Activated naive CD4-positive, alpha-beta T cell treated with anti-CD3 and anti-CD28 coated beads for 36 hours (primary cell): ENCODE measurements at places on chromosomes 11 and 22. TPM values are rescaled to one million over a fixed set of nuclear protein-coding genes. Genes with fewer than 3 reads are reported as not detected.

DNA sequence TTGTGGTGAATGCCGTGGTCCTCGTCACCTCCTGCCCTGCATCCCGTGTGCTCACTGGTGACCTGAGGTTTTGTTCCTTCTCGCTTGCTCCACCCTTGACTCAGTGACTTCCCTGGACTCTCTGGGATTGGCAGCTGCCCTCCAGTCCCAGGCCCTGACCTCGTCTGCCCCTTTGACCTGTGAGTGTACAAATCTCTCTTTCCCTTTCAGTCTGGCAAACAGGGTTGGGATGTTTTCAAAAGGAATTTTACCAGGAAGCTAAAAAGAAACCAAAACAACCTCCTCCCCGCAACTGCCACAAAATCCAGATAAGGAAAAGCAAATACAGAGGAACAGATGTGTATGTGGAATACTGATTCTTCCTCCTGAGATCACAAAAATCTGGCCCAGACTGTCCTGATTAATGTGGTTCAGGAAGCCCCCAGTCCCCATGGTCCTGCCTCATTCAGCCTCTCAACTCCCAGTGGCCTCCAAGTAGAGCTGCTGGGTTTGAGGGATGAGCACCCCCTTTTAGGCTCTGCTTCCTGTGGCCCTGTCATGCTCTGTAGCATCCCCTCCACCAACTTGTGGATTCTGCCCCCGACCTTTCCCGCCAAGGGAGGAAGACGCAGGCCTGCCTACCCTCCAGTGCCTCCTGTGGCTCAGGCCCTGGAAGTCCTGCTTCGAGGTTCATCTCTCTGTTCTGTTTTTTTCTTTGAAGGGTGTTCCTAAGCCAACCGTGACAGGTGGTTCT lies 15.2 kb downstream of the ROBO4 start:
- H3K4me3 ChIP-seq: no peak overlapping the region
- H3K4me1 ChIP-seq: peaks cover 10% of the 10 kb centered on the region
- no peak overlapping the region for H3K27ac ChIP-seq
- H3K27me3 ChIP-seq: peaks cover 2% of the 10 kb centered on the region

GRCh38 chr11:118615976-118616371 lies 8.6 kb downstream of the PHLDB1 start:
- H3K36me3 ChIP-seq: no peaks in the 10 kb centered on the region
- peaks cover 13% of the 10 kb centered on the region for H3K4me1 ChIP-seq
- H3K4me3 ChIP-seq: no peak overlapping the region

DNA sequence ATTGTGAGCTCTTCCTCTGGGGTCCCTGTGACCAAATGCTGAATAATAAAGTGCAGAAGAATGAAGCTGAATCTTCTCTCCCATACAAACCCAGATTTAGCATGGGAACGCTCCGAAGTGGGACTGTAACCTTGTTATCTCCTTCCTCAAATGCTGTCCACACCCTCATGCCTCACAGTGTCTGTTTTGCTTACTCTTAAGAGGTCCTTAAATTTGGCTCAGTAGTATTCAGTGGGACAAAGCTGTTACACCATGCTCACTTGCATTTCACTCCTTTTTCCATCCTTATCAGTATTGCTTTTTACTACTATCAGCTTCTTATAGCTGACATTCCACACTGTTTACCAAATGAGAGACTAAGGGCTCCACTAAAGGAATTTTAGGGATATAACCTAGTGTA lies 13.8 kb upstream of the AMOTL1 start:
- no peak for DNase-seq
- H3K36me3 ChIP-seq: no peaks in the 10 kb centered on the region
- peaks cover 13% of the 10 kb centered on the region for H3K27me3 ChIP-seq
- no peak overlapping the region for H3K27ac ChIP-seq
- H3K4me1 ChIP-seq: no peaks in the 10 kb centered on the region

DNA sequence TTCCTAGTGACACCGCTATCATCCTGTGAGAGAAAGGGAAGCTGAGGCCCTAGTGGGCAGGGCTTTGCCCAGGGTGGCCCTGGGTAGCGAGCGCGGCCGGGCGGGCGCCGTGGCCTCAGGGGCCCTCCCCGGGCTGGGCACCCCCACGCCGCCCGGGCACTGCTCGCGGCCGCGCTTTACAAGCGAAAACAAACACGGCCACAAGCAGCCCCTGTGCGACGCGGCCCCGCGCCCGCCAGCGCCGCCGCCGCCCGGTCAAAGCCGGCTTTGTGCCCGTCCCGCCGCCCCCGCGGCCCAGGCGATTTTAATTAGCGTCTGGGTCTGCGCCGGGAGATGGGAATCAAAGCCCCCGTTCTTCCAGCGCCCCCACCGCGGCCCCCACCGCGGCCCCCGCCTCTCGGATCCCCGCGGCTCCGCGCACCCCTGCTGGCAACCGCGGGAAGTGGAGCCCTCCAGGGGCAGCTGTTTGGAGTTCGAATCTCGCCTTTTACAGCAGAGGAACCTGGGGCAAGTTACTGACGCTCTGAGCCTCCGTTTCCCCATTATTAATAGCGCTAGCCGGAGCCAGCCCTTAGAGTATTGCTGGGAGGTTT lies 47.9 kb downstream of the CHRDL2 start:
- no peaks in the 10 kb centered on the region for H3K36me3 ChIP-seq
- peaks cover 19% of the 10 kb centered on the region for H3K27me3 ChIP-seq
- no peak overlapping the region for H3K4me3 ChIP-seq
- H3K27ac ChIP-seq: no peak overlapping the region
- peaks cover 2% of the 10 kb centered on the region for H3K4me1 ChIP-seq

DNA sequence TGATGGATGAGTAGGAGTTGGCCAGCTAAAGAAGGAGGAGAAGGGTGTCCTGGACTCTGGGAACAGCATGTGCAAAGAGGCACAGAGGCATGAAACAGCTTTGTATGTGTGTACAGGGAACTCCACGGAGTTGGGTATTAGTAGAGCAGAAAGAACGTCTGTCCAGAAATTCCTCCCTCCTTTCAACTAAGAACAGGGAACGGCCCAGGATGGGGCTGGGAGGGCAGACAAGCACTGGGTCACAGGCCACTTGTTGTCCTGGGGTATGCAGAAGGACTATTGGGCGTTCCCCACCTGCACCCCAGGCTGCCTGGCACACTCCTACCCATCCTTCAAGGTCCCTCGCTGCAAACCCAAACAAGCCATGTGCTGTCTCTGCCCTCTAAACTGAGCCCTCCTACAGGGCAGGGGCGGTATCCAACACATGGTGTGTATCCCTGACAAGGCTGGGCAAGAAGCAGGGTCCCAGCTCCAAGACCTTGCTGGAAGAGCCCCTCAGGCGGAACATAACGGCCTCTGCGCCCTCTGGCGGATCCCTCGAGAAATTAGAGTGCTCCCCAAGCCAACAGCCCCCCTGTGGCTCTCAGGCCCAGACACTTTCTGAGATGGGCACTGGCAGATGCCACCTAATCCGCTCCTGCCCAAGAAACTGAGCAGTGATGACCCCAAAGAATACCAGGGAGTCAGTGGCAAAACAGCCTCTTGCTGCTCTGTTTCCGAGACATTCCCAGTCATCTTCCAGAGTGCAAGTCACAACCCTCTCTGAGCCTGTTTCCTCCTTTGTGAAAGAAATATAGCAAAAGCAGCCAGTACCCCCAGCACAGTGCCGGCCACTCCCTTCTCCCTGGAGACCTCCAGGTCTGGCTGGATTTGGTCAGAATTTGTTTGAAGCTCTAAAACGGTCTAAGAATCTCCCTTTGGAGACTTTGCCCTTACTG lies 1.6 kb upstream of the ELFN2 start:
- H3K27me3 ChIP-seq: peaks cover 42% of the 10 kb centered on the region
- DNase-seq: peak; percentile 69
- peaks cover 1% of the 10 kb centered on the region for H3K36me3 ChIP-seq
- peaks cover 16% of the 10 kb centered on the region for H3K4me1 ChIP-seq

Gene MOGAT2
- not detected for total RNA-seq

DNA sequence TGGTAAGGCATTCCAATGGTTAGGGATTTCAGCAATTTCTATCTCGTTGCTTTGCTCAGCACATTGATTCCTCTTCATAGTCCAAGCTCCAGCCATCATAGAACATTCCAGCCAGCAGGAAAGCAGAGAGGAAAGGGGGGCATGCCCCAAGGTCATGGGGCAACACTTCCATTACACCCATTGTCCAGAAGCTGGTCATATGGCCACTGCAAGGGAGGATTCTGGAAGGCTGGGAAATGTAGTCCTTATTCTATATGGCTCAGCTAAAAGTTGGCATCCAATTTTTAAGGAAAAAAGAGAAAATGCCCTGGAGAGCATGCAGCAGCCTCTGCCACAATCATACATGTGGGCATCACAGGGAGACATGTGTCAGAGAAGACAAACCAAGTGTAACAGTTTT lies 47.1 kb upstream of the RCN1 start:
- DNase-seq: no peak
- H3K4me1 ChIP-seq: no peaks in the 10 kb centered on the region
- peaks cover 21% of the 10 kb centered on the region for H3K27me3 ChIP-seq
- H3K36me3 ChIP-seq: no peaks in the 10 kb centered on the region

GRCh38 chr11:62315431-62315830 lies 16.6 kb upstream of the SCGB1D4 start:
- no peak for DNase-seq
- no peaks in the 10 kb centered on the region for H3K36me3 ChIP-seq
- H3K4me3 ChIP-seq: no peak overlapping the region
- H3K27me3 ChIP-seq: peaks cover 2% of the 10 kb centered on the region

Gene OR10G4
- total RNA-seq: not detected

Gene TMEM86A
- total RNA-seq: 0.15 TPM

Gene CARD16
- total RNA-seq: 9.5 TPM

DNA sequence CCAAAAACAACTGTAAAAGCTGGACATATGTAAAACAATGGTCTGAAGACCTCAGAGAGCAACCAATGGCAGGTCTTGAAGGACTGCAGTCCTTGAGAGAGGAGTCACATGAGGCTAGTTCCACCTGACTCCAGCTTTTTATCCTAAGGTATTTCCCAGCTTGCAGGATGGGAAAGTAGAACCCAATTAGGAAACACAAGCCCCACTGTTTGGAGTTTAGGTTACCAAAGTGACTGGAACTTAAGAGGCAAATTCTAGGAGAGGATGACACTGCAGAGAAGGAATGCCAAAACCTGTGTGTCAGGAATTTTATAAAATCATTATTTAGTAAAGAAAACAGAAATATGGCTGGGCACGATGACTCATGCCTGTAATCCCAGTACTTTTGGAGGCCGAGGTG lies 18.4 kb downstream of the OR2AT4 start:
- no peaks in the 10 kb centered on the region for H3K36me3 ChIP-seq
- H3K27ac ChIP-seq: no peak overlapping the region
- H3K27me3 ChIP-seq: peaks cover 19% of the 10 kb centered on the region
- DNase-seq: no peak

GRCh38 chr22:43428005-43428485 lies 16.2 kb downstream of the MPPED1 start:
- H3K4me1 ChIP-seq: no peaks in the 10 kb centered on the region
- no peak overlapping the region for H3K4me3 ChIP-seq
- no peaks in the 10 kb centered on the region for H3K36me3 ChIP-seq
- no peak for DNase-seq
- peaks cover 22% of the 10 kb centered on the region for H3K27me3 ChIP-seq

Gene PANX3
- not detected for total RNA-seq

Gene SCGB1D2
- total RNA-seq: not detected

DNA sequence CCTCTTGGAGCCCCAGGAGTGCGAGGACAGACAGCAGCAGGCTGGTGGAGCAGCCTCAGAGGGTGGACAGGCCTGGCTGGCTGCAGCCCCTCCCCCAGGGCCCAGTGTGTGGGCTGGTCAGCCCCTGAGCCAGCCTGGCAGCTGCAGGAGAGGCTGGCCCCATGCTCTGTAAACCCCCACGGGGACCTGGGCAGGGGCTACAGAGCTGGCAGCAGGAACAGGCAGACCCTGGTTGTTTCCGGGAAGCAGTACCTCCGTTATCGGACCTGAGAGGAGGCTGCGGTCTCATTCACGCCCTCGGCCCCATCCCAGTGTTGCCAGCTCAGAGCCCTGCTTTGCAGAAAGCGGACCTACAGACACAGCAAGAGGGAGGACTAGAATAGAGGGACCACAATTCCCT lies 38.5 kb upstream of the COMT start:
- H3K4me3 ChIP-seq: no peak overlapping the region
- DNase-seq: no peak
- H3K27me3 ChIP-seq: no peaks in the 10 kb centered on the region
- H3K36me3 ChIP-seq: peaks cover 1% of the 10 kb centered on the region

Gene KCNQ1
- total RNA-seq: 10.6 TPM

Gene OR56A1
- not detected for total RNA-seq

Gene MN1
- 0.12 TPM for total RNA-seq

DNA sequence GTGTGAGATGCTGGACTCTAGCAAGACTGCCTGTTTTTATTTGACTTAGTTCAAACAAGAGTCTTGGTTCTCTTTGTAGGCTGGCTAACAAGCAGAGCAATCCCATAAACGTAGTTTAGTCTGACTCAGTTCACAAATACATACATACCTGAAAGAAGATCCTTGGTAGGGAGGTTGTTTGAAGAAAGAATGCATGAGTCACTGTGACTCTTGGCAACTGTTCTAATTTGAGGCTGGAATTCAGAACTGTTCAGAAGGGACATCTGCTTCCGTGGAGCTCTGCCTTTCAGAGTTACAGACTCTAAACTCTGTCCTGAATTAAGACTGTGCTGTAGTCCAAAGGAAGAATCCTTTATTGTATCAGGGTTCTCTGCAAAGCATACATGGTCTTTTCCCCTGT lies 32.2 kb downstream of the C2CD3 start:
- no peaks in the 10 kb centered on the region for H3K27me3 ChIP-seq
- no peak overlapping the region for H3K27ac ChIP-seq
- no peak overlapping the region for H3K4me3 ChIP-seq

GRCh38 chr11:2400069-2400761 lies at the start of gene TSSC4:
TSSC4 (plus strand) TSS chr11:2400750; CDS start chr11:2402634, 1,884 bp downstream.
- H3K36me3 ChIP-seq: peaks cover 4% of the 10 kb centered on the region
- H3K27me3 ChIP-seq: no peaks in the 10 kb centered on the region
- H3K4me1 ChIP-seq: peaks cover 16% of the 10 kb centered on the region

DNA sequence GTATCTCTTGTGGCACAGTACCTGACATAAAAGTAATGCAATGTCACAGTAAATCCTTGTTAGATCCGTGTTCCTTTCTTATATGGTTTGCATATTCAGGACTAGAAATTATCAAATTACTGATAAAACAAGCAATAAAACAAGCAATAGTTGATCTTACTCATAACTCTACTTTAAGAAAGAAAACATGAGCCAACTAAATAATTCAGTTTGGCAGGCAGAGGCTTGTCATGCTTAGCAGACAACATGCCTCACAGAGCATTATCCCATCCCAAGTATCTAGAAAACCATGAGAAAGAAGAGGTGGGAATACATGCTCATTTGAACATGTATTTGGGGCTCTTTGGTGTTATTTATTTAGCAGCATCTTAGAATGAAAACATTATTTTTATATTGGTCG lies 241.9 kb downstream of the SOX6 start:
- H3K27me3 ChIP-seq: no peaks in the 10 kb centered on the region
- no peak for DNase-seq
- no peaks in the 10 kb centered on the region for H3K36me3 ChIP-seq
- H3K4me3 ChIP-seq: no peak overlapping the region

GRCh38 chr22:38766076-38766777 lies 10.4 kb upstream of the SUN2 start:
- H3K27ac ChIP-seq: no peak overlapping the region
- H3K4me1 ChIP-seq: peaks cover 5% of the 10 kb centered on the region
- H3K4me3 ChIP-seq: no peak overlapping the region

Gene LMO2
- not detected for total RNA-seq

- no peak overlapping the region for H3K4me3 ChIP-seq
- H3K4me1 ChIP-seq: no peaks in the 10 kb centered on the region
- no peak for DNase-seq
- no peak overlapping the region for H3K27ac ChIP-seq
Measured at GRCh38 chr22:48198489-48199459, 1436.3 kb downstream of the TBC1D22A start.

Gene MMP1
- total RNA-seq: not detected

- no peaks in the 10 kb centered on the region for H3K27me3 ChIP-seq
- no peak overlapping the region for H3K4me3 ChIP-seq
- H3K36me3 ChIP-seq: peaks cover 27% of the 10 kb centered on the region
- no peak for DNase-seq
- H3K27ac ChIP-seq: no peak overlapping the region
Measured at GRCh38 chr11:123483466-123483865, 53.4 kb downstream of the GRAMD1B start.
